ENCODE measurements at places on chromosomes 2 and 18.

DNA sequence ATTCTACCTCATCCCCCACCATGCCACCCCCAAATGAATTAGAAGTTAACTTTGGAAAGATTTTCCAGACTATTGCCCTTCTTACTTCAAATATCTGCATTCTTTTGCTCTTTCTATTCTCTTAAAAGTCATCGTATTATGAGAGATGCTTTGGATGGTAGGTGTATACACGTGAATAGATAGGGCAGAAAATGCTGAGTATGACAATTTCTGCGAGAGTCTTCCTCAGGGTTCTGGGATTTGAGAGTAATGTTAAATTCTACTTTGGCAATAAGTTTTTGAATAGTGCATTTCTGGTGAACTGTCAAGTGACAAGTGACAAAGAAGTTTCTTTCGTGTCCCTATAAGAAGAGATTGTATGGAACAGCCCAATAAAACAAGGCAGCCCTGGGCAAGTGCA lies 137.6 kb upstream of the DSEL start:
- no peak for DNase-seq

- no peak for DNase-seq
Observed at GRCh38 chr2:221370076-221370856, 201.8 kb downstream of the EPHA4 start.

DNA sequence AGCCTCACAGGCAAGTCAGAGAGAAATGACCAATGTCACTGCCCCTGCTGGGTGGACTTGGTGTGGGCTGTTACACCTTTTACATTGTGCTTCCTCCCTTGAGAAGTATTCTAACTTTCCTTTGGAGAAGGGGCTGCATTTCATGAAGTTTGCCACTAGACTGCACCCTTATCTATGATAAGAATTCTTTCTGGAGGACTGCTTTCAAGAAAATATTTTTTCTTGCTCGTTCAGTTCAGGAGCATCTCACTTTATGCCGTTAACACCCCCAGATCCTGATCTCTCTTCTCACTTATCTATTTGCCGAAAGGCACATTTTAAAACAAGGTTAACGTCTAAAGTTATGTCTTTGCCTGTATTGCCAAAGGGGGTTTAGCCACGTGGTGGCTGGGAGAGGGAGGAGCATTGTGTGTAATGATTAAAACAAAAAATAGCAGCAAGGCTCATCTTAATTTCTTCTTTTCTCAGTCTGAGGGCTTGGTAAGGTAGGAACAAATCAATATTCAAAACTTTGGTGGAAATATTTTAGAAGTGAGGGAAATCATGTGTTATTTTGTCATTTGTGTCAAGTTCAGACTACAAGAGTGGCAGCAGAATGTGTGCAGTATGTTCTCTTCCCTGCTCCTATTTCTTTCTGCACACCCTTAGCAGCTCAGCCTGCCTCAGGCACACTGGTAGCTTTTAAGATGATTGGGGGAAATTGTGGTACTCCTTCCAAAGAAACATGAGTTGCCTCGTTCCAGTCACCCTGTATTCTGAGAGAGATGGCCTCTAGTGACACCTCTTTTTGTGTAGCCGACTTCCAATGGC lies 1.6 kb upstream of the IGFBP5 start:
- DNase-seq: no peak

DNA sequence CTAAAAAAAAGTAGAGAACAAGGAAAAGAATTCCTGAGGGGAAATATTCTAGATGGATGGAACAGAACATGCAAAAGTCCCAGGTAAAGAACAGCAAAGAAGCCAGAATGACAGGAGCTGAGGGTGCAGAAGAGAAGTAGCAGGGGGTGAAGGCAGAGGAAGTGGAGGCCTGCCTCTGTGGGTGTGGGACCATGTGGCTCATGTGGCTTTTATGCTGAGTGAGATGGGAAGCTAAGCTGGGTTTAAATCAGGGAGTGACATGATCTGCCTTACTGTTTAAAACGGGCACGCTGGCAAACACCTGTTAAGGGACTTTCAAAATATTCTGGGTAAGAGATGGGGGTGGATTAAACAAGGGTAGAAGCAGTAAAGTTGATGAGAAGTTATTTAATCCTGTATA lies 40.0 kb downstream of the GKN2 start:
- peak; percentile 85 for DNase-seq

- no peak for DNase-seq
Observed at GRCh38 chr2:27431395-27431794, 3.0 kb downstream of the NRBP1 start.

- no peak for DNase-seq
Observed at GRCh38 chr18:31401156-31402025, 24.8 kb downstream of the DSG4 start.

GRCh38 chr2:230692760-230693159 lies 19.9 kb upstream of the CAB39 start:
- no peak for DNase-seq

DNA sequence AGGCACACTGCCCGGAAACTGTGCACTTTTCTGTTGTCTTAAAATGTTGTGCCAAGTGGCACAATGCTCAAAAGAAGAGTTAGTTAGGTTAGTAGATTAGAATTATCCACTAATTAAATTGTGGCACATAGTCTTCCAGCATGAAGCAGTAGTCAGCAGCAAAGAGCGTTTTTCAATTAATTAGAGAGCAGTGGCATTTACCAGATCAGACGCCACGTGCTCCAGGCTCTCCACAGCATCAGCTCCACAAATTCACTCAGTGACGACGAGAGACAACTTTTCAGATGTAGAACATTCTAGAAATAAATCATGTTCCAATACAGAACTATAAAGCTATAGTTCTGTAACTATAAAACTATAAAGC lies 16.4 kb upstream of the RTTN start:
- no peak for DNase-seq

DNA sequence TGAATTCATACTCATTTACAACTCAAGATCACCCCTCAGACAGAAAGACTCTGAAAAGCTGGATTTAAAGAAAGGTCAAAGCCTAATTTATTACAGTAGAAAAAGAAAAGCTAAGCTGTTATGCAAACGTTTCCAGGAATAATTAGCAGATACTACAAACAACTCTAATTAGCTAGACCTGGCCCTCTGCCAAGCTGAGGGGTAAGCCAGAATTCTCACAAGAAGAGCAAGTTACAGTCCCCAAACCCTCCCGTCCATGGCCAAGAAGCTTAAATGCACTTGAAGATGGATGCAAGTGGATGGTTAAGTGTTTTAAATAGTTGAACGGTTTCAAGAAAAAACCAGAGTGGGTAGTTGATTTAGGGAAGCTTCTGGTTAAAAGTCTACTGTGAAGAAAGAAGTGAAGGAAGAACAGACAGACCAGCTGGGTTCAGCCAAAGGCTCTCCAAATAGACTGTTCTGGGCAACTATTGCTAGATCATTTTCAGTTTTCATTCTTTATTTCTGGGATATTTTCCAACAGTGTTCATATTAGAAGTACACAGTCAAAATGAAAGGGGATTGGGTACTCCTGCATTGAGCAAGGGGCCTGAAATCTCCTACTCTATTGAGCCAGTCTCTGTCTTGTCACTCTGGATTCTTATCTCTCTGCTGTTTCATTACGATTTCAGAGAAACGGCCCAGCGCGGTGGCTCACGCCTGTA lies 4.8 kb downstream of the LMAN2L start:
- no peak for DNase-seq

DNA sequence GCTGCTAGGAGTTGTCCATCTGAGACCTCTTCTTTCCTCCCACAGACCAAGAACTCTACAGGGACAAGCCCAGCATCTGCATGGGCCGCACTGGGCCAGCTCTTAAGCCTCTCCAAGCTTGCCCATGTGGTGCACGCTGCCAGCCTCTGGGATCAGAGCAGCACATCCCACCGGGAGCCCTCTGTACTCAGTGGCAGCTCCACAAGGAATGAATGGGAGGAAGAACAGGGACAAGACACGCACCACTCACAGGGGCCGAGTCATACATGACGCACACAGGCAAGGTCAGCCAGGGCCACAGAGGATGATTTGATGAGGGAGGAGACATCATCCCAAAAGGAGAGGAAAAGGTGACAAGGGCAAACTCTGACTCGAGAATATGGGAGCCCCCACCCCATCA lies 268.3 kb downstream of the KLHL29 start:
- DNase-seq: no peak

- no peak for DNase-seq
Observed at GRCh38 chr2:179532863-179533278, 268.2 kb upstream of the SESTD1 start.

DNA sequence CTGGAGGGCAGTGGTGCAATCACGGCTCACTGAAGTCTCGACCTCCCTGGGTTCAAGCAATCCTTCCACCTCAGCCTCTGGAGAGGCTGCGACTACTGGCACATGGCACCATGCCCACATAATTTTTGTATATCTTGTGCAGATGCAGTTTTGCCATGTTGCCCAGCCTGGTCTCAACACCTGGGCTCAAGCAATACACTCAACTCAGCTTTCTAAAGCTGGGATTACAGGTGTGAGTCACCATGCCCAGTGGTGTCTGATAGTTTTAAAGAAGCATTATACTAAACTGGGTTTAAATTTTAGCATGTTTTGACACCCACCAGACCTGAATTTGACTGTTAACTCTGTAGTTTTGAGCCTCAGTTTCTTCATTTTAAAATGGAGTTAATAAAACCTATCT lies 109.4 kb upstream of the SLC38A11 start:
- DNase-seq: no peak

GRCh38 chr2:145235312-145235711 lies 715.4 kb upstream of the ZEB2 start:
- no peak for DNase-seq

GRCh38 chr2:51145761-51146160 lies 113.8 kb upstream of the NRXN1 start:
- DNase-seq: no peak

DNA sequence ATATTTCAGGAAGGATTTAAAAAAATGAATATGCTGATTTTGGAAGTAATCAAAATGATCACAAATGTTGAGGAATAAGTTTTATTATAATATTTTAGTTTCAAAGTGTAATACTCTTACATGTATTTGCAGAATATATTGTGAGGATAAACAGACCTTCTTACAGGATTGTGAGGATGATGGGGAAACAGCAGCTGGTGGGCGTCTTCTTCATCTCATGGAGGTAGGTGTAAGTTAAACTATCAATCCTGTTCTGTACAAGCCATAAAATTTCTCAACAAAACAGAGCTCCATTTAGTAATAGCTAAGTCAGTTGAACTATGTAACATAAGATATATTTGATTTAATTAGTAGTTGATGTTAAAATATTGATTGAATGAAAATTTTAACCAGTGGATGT lies 12.5 kb upstream of the HRH4 start:
- DNase-seq: no peak

DNA sequence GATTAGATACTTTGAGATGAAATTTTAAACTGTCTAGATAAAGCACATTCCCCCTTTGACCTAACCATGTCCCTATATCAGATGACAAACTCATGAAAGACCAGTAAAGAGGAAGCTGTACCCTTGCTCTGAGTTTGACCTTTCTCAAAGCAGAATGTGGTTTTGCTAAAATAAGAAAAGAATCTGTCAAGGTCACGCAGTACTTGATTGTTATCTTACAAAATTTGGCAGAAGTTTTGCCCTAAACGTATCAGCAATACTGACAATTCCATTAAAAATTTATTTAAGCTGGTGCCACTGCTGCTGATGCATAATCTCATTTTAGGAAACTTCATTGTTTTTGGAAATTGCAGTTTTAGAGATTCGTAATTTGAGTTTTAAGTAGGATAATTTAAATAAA lies 31.2 kb upstream of the GALM start:
- no peak for DNase-seq

DNA sequence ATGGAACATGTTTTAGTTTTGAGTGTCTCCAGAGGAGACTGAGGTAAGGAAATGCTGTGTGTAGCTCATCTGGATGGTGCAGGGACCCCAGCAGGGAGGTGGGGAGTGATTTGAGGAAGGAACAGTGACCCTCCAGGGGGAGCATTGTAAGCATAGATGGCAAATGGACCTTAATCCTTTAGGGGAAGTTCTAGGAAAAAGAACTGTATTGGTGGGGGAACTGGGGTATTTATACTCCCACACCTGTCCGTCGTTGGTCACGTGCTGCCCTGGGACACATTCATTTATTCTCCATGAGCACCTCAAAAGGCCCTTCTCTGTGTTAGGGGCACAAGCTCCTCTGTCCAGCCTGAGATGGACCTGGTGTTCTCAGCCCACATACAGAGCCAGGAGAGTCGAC lies 233.9 kb upstream of the HDAC4 start:
- peak; percentile 2 for DNase-seq

- no peak for DNase-seq
Observed at GRCh38 chr2:178478130-178478438, 316 bp downstream of the FKBP7 start.

DNA sequence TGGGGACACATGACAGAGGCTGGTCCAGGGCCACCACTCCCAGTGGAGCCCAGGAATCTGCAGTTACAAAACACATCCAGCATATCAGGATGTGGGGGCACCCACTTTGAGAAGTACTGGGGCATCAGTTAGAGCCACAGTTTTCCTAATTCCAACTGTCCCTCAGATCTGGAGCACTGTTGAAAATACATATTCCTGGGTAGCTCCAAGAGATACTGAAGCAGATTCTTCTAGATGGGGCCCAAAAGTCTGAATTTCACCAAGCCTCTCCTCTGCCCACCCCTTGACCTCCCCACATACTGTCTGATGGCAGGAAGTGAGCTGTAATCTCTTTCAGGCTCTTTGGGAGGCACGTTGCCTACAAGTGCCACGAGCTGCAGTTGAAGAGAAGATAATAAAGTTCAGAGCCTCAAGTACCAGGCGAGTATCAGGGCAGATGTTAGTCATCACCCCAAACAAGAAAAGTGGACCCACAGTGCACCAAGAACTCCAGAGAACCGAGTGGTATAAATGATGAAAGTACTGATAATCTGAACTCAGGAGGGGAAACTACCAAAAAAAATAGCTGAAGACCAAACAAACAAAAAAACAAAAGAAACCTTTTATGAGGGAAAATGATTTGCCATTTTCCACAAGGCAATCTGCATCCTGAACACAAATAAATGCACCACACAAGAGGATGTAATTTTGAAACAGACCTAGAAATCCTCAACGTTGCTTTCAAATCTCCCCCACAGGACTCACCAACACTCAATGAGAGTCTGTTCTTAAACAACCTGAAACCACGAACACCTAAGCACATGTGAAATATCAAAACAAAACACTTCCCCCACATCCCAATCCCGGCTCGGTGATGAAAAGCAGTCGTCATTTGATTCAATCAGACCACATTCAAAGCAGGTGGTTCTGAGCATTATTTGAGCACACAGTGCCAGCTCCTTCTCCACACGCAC lies 98.7 kb downstream of the TCF4 start:
- DNase-seq: peak; percentile 51

DNA sequence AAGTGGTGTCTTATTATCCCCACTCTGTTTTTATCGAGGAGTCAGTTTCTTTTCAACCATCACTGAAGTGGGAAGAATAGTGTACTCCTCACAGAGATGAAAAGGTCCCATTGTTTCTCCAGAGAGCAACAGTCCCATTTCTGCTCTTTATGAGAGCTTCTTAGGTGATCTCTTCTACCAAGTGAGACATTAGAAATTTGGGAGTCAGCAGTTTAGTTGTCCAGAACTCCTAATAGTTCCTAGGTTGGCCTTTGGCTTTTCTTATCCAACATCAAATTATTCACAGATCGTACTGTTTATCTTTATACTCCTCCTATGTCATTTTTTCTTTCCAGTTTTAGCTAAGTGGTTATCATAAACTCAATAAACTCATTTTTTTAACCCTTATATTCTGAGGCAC lies 213.1 kb downstream of the BABAM2 start:
- DNase-seq: no peak

- no peak for DNase-seq
Observed at GRCh38 chr2:130760754-130761751, 5.7 kb downstream of the AMER3 start.

GRCh38 chr2:223712642-223713041 lies 110.5 kb upstream of the SCG2 start:
- DNase-seq: no peak

Measured in DND-41 (cell line).